Body of pancreas (tissue), 4 donors: ENCODE measurements at places on chromosomes 11 and 22. TPM values are rescaled to one million over a fixed set of nuclear protein-coding genes. Genes with fewer than 3 reads are reported as not detected.

- no peak for DNase-seq
Observed at GRCh38 chr11:120525261-120526171, 14.0 kb downstream of the GRIK4 start.

DNA sequence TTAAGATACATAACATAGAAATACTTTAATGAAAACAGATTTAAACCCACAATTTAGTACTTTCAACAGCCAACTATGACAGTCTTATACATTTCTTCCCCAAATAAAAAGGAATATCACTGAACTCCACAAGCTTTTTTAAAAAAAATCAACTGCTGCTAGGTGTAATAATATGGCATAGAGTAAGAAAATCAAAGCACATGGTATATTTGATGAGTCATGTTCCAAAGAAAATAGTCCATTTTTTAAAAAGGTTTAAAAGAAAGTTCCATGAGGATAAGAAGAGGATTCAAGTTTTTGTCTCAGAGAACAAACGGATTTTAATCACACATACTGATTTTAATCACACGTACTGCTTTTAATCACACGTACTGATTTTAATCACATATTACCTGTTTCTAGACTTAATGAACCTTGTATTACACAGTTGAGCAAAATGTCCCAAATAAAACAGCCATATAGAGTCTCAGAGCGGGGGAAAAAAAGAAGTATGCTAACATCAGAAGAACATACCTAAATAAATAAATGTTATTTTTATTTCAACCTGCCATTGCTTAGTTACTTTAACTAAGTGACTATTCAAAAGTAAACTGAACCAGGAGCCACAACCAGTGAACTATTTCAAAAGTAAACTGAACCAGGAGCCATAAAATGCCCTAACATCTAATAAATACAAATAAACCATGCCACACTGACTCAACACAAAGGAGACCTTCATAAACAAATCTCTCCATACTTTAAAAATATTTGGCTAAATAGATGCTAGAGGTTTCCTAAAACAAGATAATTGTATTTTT, 198.4 kb downstream of the SBF2 start:
- DNase-seq, result no peak

GRCh38 chr22:27776650-27776958, 25.0 kb downstream of the MN1 start:
- DNase-seq, result no peak

DNA sequence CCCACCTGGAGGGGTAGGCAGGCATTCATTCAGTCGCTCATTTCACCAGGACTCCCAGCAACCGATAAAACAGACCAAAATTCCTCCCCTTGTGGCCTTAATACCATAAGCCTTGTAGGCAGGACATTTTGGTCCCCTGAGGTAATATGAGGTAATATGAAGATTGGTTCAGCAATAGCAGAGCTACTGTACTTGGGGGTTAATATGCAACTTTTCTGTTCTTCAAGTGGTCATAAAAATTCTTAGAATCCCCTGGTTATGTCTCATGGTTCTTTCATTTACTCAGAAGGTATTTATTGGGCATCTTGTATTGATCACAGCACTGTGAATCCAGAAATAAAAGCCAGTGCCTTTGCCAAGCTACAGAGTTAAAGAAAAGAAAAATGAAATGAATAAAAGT, 29.8 kb downstream of the SHISA8 start:
- DNase-seq, result no peak

DNA sequence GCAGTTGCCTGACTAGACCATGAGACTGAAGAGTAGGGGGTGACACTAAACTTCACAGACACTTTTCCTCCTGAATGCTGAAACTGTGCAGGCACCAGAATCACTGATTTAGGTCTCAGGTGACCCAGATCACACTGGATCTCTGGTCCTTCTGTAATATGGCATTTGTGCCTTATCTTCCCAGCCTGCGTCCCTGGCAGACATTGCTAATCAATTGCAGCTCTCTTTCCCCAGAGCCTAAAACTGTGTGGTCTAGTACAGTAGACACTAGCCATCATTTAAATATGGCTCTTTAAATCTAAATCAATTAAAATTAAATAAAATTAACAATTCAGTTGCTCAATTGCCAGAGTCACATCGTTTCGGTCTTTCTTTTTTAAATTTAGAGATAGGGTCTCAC, 17.8 kb upstream of the MYEOV start:
- no peak for DNase-seq

DNA sequence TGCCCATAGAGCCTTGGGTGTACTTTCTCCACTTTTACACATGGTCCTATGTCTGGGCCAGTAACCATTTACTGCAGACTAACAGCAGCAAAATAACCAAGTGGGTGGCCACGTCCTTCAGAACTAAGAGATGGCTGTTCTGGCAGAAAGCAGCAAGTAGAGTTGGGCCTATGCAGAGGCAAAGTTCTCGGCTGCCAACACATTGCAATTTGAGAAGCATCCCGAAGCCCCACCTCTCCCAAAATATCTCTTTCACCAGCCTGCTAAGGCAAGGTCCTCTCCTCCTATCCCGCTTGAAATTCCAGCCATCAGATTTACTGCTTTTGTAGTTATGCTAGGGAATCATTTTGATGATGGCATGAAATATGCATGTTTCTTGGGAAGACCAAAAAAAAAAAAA, 118.5 kb upstream of the APOA1 start:
- no peak for DNase-seq

DNA sequence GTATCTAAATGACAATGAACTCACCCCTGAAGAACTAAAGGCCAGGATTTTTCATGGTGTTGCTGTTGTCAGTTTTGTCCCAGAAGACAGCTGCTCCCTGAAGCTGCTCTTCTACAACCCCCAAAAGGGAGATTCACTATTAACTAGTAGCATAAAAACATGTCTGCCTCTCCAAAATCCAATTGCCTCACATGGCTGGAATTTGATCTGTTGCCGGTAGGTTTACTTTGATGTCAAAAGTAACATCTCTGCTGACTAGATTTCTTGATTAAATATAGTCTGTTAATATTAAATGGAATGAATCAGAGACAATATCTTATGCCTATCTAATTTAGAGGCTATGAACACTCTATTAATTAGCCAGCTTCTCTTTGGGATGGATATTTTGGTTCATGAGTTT, 425.4 kb downstream of the ETS1 start:
- no peak for DNase-seq

DNA sequence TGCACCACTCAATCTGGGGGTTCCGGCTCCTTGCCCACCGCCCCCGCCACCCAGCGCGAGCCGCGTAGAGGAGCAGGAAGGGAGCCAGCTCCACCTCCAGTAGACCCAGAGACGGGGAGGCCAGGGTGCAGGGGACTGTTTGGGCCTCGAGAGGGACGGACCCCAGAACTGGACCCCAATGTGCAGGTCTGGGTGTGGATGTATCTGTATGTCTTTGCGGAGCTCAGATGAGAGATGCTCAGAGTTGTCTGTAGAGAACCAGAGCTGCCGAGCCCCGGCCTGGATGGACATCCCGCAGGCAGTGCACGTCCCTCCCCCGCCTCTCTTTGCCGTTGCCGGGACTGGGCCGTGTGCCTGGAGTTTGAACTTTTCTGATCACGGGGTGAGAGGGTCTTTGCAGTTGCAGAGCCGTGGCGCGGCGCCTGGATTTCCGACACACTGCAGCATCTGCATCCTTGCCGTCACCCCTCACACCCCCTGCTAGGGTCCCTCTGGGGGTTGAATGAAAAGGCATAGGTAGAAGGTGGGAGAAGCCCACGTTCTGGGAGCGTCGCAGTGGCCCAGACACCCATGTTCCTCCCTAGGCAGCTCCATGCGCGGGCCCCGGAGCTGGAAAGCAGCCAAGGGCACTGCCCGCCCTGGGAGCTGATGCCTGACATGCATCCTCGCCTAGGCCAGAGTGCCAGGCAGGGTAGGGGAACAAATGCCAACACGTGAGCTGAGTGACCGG, 105.2 kb downstream of the KCNQ1 start:
- no peak for DNase-seq

- no peak for DNase-seq
Observed at GRCh38 chr11:3087821-3088800, 30.9 kb upstream of the CARS1 start.

DNA sequence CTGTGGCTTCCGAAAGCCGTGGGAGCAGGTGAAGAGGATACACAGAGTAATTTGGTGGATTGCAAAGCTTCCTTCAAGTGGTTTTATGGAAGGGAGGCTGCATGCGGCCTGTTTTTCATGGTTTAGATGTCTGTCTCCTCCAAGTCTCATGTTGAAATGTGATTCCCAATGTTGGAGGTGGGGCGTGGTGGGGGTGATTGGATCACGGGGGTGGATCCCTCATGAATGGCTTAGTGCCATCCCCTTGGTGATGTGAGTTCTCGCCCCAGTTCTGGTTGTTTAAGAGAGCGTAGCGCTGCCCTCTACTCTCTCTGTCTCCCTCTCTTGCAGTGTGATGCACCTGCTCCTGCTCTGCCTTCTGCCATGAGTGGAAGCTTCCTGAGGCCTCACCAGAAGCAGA, 247.8 kb upstream of the B3GAT1 start:
- DNase-seq, result no peak

DNA sequence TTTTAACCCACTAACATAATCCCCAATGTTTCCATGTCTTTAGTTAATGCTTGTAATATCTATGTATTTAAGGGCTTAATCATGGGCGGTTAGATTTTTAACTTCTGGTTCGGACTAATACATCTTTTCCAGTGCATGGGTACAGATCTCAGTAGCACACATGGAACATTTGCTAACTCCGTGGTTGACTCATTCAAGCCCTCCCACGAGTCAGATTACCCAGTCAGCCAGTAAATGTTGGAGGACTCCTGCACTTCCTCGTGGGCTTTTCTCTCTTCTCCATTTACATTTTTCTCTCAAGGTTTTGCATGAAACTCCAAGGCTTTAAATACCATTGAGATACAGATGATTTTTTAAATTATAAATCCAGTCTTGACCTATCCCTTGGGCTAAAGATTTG, 313.9 kb downstream of the ST3GAL4 start:
- no peak for DNase-seq

DNA sequence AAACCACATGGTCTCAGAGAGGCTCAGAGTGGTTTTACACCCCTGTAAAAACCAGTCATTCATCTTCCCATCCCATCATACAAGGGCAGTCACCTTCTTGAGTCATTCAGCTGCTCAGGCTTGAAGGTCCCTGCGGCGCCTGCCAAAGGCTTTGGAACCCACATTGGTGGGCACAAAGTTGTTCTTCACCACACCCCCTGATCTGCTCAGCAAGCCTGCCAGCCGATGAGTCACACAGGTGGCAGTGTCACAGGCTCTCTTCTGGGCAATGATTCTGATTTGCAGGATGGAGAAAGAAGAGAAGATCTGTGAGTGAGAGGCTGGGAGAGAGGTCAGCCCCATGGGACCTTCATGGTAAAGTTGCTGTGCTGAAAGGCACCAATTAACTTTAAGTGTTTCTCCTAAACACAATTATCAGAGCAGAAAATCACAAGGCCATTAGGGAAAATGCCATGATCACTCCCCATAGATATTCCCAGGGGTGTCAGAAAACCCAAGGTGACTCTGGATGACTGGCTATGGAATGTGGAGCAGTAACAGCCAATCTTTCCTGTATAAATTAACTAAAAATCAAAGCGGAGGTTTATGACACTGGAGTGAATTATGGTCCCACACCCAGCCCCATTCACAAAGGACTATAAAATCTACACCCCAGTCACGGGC, 4.4 kb downstream of the CALCA start:
- DNase-seq, result no peak

GRCh38 chr11:14544611-14545010, 24.4 kb upstream of the PSMA1 start:
- no peak for DNase-seq

GRCh38 chr11:15893080-15893492, 463.3 kb downstream of the SOX6 start:
- no peak for DNase-seq

OR8D2 gene
- total RNA-seq, result not detected

ARHGAP20 gene
- total RNA-seq, result 1.3 TPM

PRG3 gene
- not detected for total RNA-seq

GVQW3 gene
- 11.2 TPM for total RNA-seq

RIBC2 gene
- not detected for total RNA-seq

MFRP gene
- not detected for total RNA-seq
